ENCODE measurements at places on chromosomes 12 and 14. TPM values are rescaled to one million over a fixed set of nuclear protein-coding genes. Genes with fewer than 3 reads are reported as not detected.

Gene CCDC184
- total RNA-seq, result 8.6 TPM

Gene IFNG-AS1
- 0.42 TPM for total RNA-seq

Gene LMNTD1
- total RNA-seq, result not detected

Gene ESPL1
- total RNA-seq, result 0.83 TPM

Gene CLEC1A
- total RNA-seq, result not detected

Gene OTUB2
- total RNA-seq, result 0.37 TPM

Gene GPR65
- total RNA-seq, result 16.6 TPM

Gene NKX2-8
- not detected for total RNA-seq

Gene ITGB7
- total RNA-seq, result 306 TPM

Gene P3H3
- total RNA-seq, result 0.97 TPM

Gene PYGL
- 12.4 TPM for total RNA-seq

Gene PGF
- total RNA-seq, result not detected

Gene MYF6
- not detected for total RNA-seq

Gene CCDC60
- total RNA-seq, result not detected

Gene HOXC4
- not detected for total RNA-seq

Gene SLC15A5
- not detected for total RNA-seq

Gene C12orf42
- total RNA-seq, result 3.3 TPM

Gene CACNA2D4
- 25.2 TPM for total RNA-seq

Gene AMIGO2
- total RNA-seq, result 8.0 TPM

Gene SPPL3
- total RNA-seq, result 60.7 TPM

Gene MYL2
- not detected for total RNA-seq

Gene TAS2R10
- not detected for total RNA-seq

Gene OR6C2
- not detected for total RNA-seq

Gene OR11H7
- not detected for total RNA-seq

Gene PTPRR
- not detected for total RNA-seq

Gene KRT4
- not detected for total RNA-seq

Gene AP5M1
- total RNA-seq, result 51.2 TPM

Gene SLC2A13
- total RNA-seq, result 3.0 TPM

Gene LALBA
- not detected for total RNA-seq

Gene NOS1
- not detected for total RNA-seq

Gene TSPAN31
- total RNA-seq, result 9.6 TPM

Gene BIN2
- 233 TPM for total RNA-seq

Gene DBX2
- not detected for total RNA-seq

Gene KRT2
- not detected for total RNA-seq

Gene PIANP
- 1.3 TPM for total RNA-seq

Gene RERG
- not detected for total RNA-seq

Gene PRB2
- total RNA-seq, result not detected

Gene RNASE1
- not detected for total RNA-seq

Gene MRPL51
- total RNA-seq, result 36.6 TPM

Gene KLRC1
- total RNA-seq, result not detected

Gene NGB
- total RNA-seq, result not detected

Gene KLRK1
- 0.78 TPM for total RNA-seq

Gene LRFN5
- not detected for total RNA-seq

Gene MSI1
- total RNA-seq, result not detected

Gene TAS2R20
- total RNA-seq, result 1.1 TPM

Gene SETD1B
- 54.5 TPM for total RNA-seq

Gene ETFBKMT
- 1.9 TPM for total RNA-seq

Gene TMEM132D
- total RNA-seq, result not detected

Gene CLEC12A
- total RNA-seq, result 4.6 TPM

Gene TOMM20L
- not detected for total RNA-seq

Gene PZP
- total RNA-seq, result not detected

Gene PPM1H
- total RNA-seq, result not detected
